ENCODE measurements at places on chromosomes 6 and 20. TPM values are rescaled to one million over a fixed set of nuclear protein-coding genes. Genes with fewer than 3 reads are reported as not detected.

Gene BTNL2
- not detected for total RNA-seq

Gene EMILIN3
- 0.44 TPM for total RNA-seq

Gene SYCP2
- total RNA-seq: 0.92 TPM

Gene ESR1
- total RNA-seq: 1.1 TPM

- DNase-seq: no peak
Observed at GRCh38 chr6:111484633-111484930, 1.6 kb upstream of the REV3L start.

DNA sequence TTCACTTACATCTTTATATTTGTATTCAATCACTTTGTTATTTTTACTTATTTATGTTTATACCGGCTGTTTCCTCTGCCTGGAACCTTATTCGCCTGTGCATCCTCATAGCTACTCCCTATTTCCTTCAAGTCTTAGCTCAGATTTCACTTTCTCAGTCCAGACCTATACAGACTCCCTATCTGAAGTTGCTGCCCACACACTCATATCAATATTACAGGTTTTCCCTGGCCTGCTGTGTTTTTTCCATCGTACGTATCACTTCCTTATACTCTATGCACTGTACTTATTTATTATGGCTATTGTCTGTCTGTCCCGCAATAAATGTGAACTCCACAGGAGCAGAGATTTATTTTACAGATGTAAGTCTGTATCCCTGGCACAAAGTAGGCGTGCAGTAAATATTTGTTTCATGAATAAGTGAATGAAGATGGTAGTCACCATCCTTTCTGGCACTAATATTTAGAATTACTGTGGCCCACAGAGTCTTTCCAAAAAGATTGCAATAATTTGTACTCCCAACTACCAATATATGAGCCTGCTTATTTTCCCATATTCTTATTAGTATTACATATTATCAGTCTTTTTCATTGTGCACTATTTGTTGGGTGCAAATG is 64.9 kb downstream of the TNFAIP3 start:
- DNase-seq: no peak

Measured in esophagus squamous epithelium (tissue), 5 donors.